ENCODE measurements at places on chromosomes 1 and 21.
A peak's percentile ranks its signal among the peaks of the same experiment; 100 is the strongest.

- peak; percentile 61 for DNase-seq
These were observed 2.7 kb downstream of the RORC start for GRCh38 chr1:151828921-151829320.

DNA sequence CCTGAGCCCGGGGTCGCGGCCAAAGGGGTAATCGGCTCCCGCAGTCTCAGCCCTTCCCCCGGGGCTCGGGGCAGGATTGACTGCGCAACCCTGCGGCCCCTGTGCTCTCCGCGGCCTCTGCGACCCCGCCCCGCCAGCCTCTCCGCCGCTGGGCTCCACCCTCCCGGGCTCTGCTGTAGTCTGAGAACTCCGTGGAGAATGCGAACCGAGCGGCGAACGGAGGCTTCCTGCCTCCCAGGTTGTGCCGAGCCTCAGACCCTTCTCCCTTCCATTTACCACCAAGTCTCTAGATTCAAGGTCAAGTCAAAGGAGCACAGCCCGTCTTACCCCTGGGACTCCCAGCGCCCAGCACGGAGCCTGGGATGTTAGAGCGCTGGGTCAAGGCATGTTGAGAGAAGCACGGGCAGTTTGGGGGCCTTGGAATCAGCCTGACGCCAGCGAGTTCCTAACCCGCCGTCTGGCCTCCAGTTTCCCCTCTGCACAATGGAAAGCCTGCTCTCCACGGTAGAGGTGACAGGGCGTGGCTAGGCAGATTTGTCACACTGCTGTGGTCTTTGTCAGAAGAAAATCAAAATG is 3.0 kb downstream of the ATP2B4 start:
- no peak for DNase-seq

GRCh38 chr1:184806296-184806721 is 51.7 kb upstream of the EDEM3 start:
- DNase-seq, result peak; percentile 13

DNA sequence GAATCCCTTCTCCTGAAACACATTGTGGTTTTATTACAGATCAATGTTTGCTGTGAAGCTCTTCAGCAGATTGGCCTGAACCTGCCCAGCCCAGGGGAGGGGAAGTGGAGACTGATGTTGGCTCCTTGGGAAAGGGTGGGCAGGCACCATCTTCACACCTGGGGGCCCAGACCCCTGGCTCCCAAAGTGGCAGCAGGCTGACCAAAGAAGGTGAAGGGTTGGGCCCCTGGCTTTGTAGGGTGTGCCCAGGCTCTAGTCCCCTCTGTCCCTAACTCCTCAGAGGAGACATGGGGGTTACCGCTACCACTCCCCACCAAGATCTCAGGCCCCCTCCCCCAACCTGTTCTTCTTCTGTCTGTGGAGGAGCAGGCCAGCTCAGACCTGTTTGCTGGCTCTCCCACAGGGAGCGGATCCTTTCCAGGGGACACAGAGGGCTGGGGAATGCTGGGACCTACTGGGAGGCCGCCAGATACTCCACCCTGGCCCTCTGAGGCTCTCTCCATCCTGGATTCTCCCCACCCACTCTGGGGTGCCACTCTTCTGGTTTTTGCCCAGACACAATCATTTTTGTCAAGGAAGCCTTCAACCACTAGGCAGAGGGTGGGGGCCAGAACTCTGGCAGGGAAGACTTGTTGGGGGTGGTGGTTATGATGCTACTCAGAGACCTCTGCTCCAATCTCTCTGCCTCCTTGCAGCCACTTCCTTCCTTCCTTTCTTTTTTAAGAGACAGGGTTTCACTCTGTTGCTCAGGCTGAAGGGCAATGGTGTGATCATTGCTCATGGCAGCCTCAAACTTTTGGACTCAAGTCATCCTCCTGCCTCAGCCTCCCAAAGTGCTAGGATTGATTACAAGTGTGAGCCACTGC is 5.0 kb upstream of the EFNA3 start:
- DNase-seq, result peak; percentile 45

GRCh38 chr1:204523605-204524215 is 7.5 kb downstream of the MDM4 start:
- DNase-seq, result peak; percentile 75

- DNase-seq, result peak; percentile 84
These were observed 14.0 kb downstream of the HSF2BP start for GRCh38 chr21:43645136-43645891.

- DNase-seq, result no peak
These were observed 16.4 kb downstream of the GMEB1 start for GRCh38 chr1:28684937-28685336.

GRCh38 chr1:178344513-178345091 is 152.2 kb downstream of the CLEC20A start:
- peak; percentile 90 for DNase-seq

DNA sequence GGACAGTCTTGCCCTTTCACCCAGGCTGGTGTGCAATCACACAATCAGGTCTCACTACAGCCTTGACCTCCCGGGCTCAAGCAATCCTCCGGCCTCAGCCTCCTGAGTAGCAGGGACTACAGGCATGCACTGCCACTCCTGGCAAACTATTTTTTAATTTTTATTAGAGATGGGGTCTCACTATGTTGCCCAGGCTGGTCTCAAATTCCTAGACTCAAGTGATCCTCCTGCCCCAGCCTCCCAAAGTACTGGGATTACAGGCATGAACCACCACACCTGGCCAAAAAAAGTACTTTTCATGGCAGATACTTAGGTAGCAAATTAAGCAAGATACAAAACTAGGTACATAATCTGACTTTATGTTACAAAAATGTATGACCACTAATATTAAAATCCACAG is 8.3 kb downstream of the EIF4G3 start:
- no peak for DNase-seq

DNA sequence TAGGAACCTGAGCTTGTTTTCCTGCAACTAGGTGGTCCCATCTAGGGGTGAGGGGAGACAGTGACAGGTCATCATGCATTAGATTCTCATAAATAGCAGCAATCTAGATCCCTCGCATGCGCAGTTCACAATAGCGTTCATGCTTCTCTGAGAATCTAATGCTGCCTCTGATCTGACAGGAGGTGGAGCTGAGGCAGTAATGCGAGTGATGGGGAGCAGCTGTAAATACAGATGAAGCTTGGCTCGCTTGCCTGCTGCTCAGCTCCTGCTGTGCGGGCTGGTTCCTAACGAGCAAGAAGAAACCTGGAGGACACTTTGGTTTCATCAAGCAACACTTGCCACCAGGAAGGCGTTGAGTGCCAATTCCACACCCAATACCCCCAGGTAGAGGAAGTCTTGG is 95.1 kb upstream of the OLIG2 start:
- no peak for DNase-seq

DNA sequence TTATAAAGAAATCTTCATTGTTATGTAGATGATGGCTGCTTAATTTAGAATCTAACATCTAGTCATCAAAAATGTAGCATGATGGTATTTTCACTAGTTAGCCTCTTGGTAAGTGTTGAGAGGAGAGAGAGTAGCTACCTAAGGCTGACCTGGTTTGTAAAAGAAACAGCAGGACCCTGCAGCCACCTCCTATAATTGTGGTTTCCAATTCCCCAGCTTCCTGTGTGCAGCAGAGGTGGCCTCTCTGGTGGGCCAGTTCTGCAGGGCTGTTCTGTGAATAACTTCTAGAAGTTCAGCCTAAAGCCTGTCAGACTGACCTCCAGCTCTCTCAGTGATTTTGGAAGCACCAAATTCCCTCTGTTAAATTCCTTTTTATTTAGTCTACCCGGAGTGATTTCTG is 246.4 kb upstream of the LRRC7 start:
- DNase-seq, result no peak

DNA sequence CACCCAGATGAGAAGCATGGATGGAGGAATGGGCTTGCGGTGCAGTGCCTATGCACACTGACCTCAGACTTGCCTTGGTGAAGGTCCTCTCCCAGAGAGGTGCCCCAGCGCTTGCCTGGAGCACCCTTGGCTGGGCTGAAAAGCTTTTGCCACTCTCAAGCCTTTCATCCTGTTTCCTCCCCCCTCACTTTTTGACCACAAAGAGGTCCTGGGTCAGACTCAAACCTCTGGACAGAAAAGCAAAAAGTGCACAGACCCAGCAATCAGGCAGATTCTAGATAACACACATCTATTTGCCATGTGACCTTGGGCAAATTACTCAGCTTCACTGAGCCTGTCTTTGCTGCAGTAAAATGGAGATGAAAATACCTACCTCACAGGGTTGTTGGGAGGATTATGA is 7.3 kb downstream of the TMEM35B start:
- no peak for DNase-seq

DNA sequence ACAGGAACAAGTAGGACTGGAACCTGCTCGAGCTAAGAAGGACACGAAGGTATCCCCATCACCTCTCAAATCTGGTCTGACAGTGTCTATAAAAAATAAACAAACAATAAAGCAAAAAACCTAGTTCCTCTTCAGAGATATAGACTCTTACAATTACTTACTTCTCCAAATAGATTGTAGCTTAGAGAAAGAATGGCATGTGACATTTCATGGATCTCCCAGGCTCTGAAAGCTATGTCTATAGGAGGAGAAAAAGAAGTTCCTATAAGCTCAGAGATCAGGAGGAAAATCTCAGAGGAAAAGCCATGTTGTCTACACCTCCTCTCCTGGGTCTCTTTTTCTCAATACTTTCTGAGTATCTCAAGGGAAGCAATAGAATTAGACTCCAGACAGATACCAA is 12.3 kb upstream of the OR10J5 start:
- no peak for DNase-seq

GRCh38 chr1:187961895-187962294 is 1133.1 kb downstream of the PLA2G4A start:
- no peak for DNase-seq

DNA sequence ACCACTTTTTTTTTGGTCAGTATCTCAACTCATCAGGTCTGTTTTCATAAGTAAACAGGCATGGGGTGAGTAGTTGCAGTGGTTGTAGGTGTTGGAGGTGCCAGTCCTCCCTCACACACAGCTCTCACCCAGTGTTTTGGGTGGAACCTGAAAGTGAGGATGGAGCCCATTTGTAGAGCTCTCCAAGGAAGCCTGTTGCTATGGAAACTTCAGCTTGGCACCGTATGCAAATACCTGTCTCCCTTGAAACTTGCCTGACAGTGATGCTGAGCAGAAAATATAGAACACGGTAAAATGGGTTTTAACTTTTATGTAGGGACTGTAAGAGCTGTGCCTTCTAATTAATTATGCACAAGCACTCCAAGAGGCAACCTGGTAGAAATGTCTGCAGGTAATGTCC is 214.1 kb downstream of the AJAP1 start:
- DNase-seq, result no peak

DNA sequence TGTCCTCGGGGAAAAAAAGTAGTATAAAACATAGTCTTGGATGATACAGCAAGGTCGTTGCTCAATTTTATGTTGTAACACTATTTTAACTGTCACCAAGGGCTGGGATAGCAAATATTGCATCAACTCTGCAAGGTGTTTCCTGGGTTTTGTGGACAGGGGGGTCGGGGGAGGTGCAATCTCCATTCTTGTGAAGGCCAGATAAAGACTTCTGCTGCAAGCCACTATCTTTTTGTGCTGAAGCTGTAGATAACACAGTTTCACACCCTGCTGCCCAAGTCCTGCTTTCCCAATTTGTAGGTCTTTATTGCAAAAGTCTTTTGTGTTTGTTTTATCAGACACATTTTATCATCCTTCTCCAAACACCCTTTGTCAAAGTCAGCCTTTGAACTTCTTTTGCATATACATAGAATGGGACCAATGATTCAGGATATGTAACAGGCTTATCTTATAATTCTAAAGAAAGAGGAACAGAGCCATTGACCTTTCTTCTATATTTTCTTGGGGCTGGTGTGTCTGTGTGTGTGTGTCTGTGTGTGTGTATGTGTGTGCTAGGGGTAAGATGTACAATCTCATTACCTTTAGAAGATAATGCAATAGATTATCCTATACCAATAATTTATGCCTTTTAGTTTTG is 140.6 kb downstream of the RUNX1 start:
- peak; percentile 53 for DNase-seq

DNA sequence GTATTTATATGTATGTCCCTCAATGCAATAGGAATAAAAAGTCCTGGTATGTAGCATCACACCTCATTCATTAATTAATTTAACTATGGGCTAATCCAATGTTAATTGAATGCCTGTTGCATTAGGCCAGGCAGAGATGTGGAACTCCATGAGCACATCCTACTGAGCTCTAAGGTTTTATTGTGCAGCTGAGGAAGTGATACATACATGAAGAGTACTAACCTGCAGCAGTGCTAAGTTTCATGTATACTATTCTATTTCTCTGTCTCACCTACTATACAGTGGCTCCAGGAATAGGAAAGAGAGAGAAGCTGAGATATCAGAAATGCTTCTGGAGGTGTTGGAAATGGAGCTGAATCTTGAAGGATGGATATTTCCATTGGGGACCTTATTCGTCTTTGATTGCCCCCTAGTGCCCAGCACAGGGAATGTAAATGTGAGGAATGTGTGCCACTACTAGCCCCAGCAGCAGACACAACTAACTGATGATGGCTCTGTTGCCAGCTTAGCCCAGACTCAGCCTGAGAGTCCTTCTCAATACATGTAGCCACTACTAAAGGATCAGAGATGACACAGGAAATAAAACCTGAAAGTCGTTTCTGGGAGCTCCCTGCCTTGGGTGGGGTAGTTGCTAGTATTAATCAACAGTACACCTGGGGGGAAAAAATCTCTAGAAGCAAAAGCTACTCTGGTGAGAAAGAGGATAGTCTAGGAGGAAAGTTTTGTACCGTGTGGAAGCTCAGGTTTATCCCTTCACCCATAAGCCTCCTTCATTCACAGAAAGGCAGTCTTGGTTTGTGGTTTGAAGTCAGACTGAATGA is 173.3 kb upstream of the FOXD3 start:
- peak; percentile 35 for DNase-seq

DNA sequence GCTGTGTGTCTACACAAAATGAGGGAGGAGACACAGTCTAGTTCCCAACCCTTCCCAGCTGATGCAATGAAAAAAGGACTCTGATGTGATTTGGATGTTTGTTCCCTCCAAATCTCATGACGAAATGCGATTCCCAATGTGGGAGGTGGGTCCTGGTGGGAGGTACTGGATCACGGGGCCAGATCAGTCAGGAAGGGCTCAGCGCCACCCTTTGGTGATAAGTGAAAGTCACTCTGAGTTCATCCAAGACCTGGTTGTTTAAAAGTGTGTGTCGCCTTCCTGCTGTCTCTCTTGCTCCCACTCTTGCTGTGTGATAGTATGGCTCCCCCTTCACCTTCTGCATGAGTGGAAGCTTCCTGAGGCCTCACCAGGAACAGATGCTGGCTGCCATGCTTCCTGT is 63.2 kb downstream of the GNG4 start:
- no peak for DNase-seq

Measured in bronchial epithelial cell (primary cell).